ENCODE measurements at places on chromosomes 1 and 21.
A peak's percentile ranks its signal among the peaks of the same experiment; 100 is the strongest.

GRCh38 chr21:37860416-37860815, 55.8 kb downstream of the KCNJ6 start:
- DNase-seq: no peak

DNA sequence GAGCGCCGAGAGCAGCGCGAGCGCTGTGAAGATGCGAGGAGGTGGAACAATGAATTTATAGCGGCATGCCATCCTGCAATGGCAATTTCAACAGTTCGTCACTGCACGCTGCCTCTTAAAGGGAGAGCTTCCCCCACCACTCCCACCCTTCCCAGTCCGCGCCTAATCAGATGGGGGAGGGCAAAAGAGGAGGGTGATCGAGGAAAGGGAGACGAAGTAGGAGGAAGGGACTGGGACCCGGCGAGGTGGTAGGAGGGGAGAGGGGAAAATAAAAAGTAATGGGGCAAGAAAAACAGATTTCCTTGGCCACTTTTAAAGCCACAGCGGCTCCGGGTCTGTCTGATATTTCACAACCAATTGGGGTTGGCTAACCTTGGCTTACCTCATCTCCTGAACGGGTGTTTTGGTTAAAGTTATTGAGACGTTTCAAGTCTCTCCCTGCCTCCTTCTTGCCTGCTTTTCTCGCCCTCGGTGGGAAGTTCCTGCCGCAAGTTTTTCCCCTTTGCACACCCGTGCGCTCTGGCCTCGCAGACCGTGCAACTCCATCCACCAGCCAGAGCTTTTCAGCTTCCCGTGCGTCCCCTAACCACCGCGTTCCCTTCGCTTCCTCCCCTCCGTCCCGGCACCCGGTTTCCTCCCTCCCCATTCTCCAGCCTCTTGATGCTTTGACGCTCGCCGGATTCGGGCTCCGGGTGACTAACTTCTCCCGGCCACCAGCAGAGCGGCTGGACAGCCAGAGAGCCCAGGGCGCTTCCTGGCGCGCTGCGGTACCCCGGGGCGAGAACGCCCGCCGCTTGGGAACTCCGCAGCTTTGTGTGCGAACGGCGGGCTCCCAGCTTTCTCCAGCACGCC, at the start of gene ADAMTS5:
Gene ADAMTS5, minus strand, starts transcription at position 27 of the 852 bp plus-strand sequence. CDS start 697 bp downstream, outside the sequence.
- no peak for DNase-seq

DNA sequence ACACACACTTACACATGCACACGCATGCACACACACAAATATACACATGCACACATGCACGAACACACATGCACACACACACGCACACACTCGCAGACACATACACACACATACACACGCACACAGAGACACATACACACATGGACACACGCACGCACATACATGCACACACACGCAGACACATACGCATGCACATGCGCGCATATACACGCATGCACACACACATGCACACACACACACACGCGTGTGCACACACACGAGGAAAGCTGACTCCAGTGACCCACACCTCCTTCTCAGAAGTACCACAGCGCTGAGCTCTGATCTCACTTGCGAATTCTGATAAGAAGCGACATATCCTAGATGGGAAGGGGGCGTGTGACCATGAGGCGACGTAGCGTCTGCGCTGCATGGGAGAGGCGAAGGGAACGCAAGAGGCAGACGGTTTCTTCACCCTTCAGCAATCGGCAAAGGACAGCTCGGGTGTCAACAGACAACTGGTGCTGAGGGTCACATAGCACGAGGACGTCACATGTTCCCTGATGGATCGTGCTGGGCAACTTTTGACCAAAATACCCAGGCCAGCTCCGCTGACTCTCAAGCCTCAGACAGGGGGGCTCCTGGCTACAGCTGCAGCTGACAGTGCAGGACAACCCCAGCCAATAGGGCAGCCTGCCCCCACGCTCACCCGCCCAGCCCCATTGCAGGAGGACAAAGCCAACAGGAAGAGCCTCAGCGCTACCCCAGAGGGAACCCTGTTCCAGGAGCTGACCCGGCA, 16.0 kb upstream of the PDE9A start:
- DNase-seq: no peak

GRCh38 chr1:241424480-241424971, 67.5 kb upstream of the RGS7 start:
- no peak for DNase-seq

- no peak for DNase-seq
These were observed 38.9 kb downstream of the SDCCAG8 start for GRCh38 chr1:243294723-243295121.

- DNase-seq: no peak
These were observed 258.7 kb upstream of the DMRTA2 start for GRCh38 chr1:50681931-50682330.

DNA sequence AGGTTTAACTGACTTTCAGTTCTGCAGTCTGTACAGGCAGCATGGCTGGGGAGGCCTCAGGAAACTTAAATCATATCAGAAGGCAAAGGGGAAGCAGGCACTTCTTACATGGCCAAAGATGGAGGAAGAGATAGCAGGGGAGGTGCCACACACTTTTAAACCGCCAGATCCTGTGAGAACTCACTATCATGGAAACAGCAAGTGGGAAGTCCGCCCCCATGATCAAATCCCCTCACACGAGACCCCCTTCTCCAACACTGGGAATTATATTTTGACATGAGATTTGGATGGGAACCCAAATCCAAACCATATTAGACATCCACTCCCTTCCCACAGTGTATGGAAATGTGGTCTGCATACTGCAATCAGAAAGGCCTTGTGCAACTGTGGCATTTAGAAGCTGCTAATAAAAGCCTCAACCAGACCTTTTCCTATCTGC, 148.2 kb downstream of the FCRL5 start:
- DNase-seq: no peak

DNA sequence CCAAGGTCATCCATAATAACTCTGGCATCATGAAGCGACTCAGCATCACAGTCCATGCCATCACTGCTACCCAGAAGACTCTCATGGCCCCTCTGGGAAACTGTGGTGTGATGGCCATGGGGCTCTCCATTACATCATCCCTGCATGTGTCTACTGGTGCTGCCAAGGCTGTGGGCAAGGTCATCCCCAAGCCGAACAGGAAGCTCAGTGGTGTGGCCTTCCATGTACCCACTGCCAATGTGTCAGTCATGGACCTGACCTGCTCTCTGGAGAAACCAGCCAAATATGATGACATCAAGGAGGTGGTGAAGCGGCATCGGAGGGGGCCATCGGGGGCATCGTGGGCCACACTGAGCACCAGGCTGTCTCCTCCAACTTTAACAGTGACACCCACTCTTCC, 65.1 kb upstream of the ARHGAP29 start:
- no peak for DNase-seq

- no peak for DNase-seq
These were observed 244.6 kb downstream of the TOMM20 start for GRCh38 chr1:234884006-234884405.

DNA sequence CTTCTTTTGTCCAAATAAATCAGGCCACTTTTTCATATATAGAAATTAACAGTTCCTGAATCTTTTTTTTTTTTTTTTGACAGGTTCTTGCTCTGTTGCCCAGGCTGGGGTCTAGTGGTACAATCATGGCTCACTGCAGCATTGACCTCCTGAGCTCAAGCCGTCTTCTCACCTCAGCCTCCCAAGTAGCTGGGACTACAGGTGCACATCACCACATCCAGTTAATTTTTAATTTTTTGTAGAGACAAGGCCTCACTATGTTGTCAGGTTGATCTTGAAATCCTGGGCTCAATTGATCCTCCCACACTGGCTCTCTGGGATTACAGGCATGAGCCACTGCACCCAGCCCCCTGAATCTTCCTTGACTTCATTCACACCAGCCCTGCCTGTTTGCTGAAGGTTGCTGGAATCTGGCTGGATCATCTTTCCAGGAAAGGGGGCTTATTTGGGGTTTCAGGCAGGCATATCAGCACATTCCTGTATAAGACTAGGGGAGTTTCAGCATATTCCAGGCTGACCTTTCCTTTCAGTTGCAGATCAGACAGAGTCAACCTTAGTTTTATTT, 78.2 kb upstream of the ARHGAP29 start:
- DNase-seq: peak; percentile 59

- no peak for DNase-seq
These were observed 21.9 kb upstream of the PIK3CD start for GRCh38 chr1:9629445-9630201.

GRCh38 chr1:43439781-43440180, 13.9 kb downstream of the HYI start:
- no peak for DNase-seq

GRCh38 chr1:107095647-107096046, 39.2 kb downstream of the PRMT6 start:
- no peak for DNase-seq

DNA sequence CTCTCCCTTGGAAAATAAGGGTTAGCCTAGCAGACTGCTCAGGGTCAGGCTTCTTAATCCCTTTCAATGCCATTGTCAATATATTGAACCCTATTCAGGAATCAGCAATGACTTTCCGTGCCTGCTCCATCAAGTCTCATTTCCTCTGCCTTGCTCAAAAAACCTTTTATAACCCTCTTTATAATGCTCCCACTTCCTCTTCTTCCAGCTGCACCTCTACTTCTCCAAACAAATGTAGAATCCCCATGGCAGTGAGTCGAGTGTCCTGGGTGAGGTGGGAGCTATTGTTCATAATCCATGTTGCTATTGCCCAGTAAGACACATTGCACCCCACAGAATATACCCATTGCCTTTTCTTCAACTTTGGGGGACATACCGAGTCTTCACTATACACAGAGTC, 58.6 kb downstream of the OLIG1 start:
- DNase-seq: no peak

GRCh38 chr1:228240411-228241240, 32.8 kb downstream of the OBSCN start:
- no peak for DNase-seq

- no peak for DNase-seq
These were observed 493.7 kb upstream of the C1orf87 start for GRCh38 chr1:60567256-60567655.

- no peak for DNase-seq
These were observed 7.7 kb upstream of the MPZL1 start for GRCh38 chr1:167714098-167714438.

DNA sequence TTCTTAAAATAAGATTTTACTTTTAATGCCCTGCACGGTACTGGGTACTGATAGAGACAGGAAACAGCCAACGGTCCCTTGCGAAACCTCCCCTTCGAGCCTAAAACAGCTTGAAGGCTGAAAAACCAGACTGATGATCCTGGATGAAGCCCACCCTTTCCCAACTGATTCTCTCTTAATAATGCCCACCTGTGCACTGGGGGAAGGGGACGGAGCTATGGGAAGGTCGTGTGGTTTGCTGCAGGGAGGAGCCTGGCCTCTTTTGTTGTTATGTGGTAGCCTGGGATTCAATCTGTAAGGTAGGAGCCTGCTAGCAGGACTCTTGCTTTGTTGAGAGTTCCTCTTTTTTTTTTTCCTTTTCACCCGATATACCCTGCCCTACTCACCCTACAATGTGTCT, 25.6 kb downstream of the SAMSN1 start:
- no peak for DNase-seq

- no peak for DNase-seq
These were observed 6.1 kb upstream of the AGO3 start for GRCh38 chr1:35924838-35925237.

- DNase-seq: peak; percentile 42
These were observed 14.3 kb upstream of the CD34 start for GRCh38 chr1:207925210-207925609.

DNA sequence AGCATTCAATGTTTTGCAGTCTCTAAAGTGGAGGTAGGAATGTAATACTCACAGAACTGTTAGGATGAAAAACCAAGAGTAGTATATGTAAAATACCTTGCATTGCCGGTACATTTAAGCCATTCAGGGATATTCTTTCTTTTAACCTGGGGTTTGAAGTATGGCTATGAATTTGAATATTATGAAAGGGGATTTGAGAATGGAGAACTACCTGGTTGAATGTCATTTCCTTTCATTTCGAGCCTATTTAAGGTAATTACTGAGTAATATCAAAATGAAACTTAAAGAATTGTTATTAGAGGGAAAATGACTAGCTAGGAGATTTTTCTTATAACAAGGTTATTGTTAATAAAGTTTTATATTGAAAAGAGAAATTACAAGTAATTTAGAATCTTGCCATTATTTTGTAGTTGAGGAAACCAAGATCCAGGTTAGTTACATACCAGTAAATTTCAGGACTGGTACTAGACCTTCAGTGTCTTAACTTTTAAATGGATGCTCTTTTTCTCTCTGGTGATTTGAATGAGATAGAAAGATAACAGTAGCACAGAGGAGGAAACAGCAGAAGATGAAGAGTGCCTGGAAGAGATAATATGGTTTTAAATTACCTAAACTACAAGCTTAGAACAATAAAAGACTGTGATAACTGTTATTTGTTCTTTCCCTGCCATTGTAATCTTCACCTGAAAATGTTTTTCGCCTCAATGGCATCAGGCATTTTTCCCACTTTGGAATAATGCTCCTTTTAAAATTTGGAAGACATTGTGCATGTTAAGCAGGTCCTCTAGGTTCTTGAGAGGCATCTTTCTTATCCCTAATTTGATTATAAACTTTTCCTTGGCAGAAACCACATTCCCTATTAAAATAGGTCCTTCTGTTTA, 103.2 kb downstream of the PKN2 start:
- DNase-seq: no peak

- peak; percentile 72 for DNase-seq
These were observed 10.9 kb upstream of the EDN2 start for GRCh38 chr1:41495210-41495948.

DNA sequence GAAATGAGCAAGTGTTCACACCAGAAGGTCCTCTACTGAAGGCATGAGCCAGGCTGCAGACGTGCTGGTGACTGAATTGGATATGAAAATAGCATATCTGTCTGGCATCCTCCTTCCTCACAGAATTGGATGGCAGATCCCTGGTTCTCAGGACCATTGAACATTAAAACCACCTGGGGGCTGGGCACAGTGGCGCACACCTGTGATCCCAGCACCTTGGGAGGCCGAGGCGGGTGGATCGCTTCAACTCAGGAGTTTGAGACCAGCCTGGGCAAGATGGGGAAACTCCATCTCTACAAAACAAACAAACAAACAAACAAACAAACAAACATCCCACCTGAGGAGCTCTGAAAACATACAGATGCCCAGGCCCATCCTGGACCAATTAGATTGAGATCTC, 23.4 kb downstream of the TEX35 start:
- DNase-seq: no peak

DNA sequence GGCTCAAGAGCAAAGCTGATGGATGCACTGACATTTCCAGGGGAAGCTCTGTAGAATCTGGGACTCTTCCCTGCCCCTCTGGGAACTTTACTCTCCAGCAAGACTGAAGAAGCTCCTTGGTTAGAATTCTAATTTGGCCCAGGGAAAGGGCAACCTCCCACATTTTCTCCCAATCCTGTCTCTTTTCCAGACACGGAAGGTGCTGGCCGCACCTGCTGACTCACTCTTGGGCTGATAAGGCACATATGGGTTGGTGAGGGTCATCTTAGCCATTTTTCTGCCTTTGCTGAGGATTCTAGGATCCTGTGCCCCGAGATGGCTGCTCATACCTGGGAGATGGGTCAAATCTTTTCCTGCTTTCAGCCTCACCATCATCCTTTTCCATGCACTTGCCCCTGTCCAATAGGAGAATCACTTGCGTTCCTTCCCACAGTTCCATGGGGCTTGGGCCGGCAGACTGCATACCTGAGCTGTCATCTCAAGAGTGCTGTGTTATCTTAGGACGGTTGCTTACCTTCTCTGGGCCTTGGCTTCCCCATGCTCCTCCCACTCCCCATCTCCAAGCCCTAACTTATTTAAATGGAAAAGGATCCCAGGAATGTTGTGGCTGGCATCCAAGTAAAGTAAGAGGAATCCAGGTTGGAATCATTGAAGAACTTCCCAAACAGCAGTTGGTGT, 1.3 kb downstream of the TINAGL1 start:
- DNase-seq: no peak
